ENCODE measurements at places on chromosomes 16 and 17. TPM values are rescaled to one million over a fixed set of nuclear protein-coding genes. Genes with fewer than 3 reads are reported as not detected.

- no peak for DNase-seq
Measured at GRCh38 chr17:69870091-69870530, 204.9 kb upstream of the KCNJ16 start.

DNA sequence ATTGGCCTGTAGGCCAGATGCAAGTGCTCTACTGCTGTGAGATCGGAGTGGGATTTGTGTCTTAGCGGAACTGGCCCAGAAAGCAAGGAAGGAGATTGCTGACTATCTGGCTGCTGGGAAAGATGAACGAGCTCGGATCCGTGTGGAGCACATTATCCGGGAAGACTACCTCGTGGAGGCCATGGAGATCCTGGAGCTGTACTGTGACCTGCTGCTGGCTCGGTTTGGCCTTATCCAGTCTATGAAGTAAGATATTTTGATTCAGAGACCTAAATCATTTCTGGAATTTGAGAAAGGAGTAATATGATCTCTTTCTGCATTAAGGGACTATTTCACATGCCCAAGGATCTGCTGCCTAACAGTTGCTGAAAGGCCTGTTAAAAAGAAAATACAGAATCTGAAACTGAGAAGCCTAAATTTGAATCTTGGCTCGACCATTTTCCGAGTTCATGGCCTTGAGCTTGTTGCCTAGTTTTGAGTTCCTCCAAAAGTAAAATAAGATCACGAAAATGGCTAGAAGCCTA lies 21.1 kb downstream of the IST1 start:
- DNase-seq = no peak

The KRTAP16-1 gene
- not detected for total RNA-seq

The RABEP2 gene
- 27.4 TPM for total RNA-seq

GRCh38 chr17:16273499-16273898 lies 56.5 kb downstream of the PIGL start:
- no peak for DNase-seq

Measured in umbilical cord (tissue), 2 donors.